Ecto neural progenitor cell (in vitro differentiated cells): ENCODE measurements at places on chromosomes 12 and 14.

DNA sequence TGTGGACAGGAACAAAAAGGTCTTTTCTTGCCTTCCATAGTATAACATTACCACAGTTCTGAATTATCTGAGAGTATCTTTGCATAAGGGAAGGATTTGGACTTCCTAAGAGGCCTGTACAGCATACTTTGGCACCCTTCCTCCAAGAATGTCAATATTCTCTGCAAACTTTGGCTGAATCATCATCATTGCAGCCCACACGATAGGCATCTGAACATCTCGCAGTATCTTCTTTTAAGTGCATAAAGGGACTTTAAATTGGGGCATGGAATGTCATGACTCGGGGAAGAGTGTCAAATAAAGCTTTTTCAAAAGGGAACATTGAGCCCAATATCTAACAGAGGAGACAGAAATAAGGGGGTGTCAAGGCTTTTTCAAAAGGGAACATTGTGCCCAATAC is 646.2 kb upstream of the STXBP6 start:
- DNase-seq: no peak

GRCh38 chr12:89324437-89324836 is 27.9 kb downstream of the DUSP6 start:
- DNase-seq: no peak

- no peak for DNase-seq
These were observed 1193.3 kb downstream of the FLRT2 start for GRCh38 chr14:86723254-86723624.

- DNase-seq: no peak
These were observed 28.0 kb downstream of the NELL2 start for GRCh38 chr12:44847888-44848702.
